Stimulated activated CD8-positive, alpha-beta memory T cell treated with anti-CD3 and anti-CD28 coated beads, Interleukin-15, amount 100 ng/mL, for 4 hours (primary cell): ENCODE measurements at places on chromosomes 2 and 18.

- no peak for DNase-seq
These were observed 26.5 kb upstream of the HNMT start for GRCh38 chr2:137937778-137938177.

GRCh38 chr18:41466436-41467160 lies 488.4 kb upstream of the PIK3C3 start:
- no peak for DNase-seq

DNA sequence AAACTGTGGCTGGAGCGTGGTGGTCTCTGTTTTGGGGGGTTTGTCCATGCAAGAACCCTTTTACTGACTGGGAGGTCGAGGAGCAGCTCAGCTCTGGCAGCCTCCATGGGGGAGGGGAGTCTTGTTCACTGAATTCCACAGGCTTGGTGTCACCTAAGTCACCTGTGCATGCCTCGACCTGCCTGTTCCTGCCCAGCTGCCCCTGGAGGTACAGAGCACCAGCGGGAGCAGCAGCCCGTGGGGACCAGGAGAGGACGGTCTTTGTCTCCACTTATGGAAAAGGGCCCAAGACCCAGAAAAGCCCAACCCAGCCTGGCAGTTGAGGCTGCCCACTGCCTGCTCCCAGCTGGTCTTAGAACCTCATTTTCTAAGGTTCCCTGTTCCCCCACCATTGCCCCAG lies 168.7 kb upstream of the AGAP1 start:
- DNase-seq, result no peak

GRCh38 chr2:39568116-39568515 lies 97.6 kb upstream of the TMEM178A start:
- DNase-seq, result no peak

DNA sequence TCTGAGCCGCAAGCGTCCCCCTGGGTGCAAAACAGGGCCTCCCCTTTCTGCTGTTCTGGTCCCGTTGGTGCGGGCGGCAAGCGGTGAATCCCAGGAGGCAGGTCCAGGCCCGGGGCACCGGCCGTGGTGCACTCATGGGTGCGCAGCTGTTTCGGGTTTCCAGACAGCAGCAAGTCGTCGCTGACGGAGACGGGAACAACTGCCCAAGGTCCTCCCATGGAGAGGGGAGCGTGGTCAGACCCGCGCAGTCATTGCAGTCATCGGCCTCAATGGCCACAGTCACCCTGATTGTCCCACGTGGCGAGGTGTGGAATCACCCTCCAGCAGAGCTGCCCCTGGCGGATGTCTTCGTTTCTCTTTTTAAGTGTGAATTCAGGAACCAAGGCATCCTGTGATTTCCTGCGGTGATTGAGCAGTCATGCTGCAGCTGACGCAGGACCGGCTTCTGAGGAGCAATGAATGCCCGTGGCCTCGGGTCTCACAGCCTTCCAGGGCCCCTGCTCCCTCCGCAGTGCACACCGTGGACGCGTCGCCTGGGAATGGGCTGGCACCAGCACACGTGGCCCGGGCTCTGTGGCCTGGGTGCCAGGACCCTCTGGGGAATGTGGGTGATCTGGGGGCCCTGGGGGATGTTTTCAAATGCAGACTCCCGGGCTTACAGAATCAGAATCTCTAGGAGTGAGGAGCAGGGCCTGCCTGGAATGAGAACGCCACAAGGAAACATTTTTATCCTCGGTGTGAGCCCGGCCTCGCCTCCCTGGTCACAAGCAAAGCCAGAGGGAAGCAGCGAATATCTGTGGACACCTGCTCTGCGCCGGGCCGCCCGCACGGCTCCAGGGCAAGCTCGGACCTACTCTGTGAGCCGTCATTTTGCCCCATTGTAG lies 244.2 kb upstream of the SALL3 start:
- no peak for DNase-seq

DNA sequence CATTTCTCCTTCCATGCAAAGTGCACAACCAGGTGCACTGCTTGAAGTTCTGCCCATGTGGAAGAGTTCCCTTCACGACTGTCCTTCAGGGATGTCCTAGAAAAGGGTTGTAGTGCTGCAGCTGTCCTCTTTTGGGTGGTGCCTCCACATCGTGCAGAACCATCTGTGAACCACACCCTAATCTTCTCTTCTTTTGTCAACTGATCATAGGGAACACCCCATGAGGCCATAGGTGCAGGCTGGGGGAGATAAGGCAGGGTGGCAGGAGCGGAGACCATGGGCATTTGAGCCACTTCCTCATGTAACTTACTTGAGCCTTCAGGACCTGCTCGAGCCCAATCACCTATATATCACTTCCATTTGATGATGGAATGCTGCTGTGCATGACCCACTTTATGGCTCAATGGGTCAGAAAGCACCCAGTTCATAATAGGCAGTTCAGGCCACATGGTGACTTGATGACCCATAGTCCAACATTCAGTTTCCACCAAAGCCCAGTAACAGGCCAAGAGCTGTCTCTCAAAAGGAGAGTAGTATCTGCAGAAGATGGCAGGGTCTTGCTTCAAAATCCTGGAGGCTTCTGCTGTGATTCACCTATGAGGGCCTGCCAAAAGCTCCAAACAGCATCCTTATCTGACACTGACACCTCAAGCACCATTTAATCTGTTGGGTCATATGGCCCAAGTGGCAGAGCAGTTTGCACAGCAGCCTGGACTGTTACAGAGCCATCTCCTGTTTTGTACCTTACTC lies 84.7 kb upstream of the CYRIA start:
- no peak for DNase-seq

DNA sequence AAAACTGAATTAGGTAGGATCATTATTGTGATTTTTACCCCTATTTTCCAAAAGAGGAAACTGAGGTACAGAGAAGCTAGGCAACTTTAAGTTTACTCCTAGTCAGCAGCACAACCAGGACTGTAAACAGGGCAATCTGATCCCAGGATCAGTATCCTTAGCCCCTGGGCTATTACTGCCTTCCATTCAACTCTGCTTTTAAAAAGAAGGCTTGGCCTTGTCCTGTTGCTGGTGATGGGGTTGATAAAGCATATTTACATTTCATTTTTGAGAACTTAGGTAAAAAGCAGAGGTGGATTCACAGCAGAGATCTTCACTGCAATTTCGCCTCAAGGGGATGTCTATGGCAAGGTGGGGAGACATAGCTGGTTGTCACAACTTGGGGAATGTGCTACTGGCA lies 148.5 kb downstream of the GALNT14 start:
- DNase-seq, result no peak

- no peak for DNase-seq
These were observed 47.1 kb downstream of the COLEC12 start for GRCh38 chr18:453400-453799.

DNA sequence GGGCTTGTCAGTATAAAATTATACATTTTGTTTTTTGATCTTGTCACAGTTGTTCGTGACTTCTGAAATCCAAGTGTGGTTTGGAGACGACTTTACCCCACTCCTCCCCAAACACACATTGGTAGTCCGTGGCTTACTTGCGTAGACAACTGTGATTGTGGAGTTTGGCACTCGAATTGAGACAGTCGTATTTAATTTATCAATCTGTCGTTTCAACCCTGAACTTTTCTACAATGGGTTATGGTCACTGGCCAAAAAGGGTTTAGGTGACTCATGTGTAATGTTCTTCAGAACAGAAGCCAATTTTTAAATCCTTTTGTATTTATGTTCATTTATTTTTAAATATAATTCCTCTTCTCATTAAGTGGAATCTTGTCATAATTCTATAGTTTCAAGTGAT lies 129.9 kb downstream of the SPTBN1 start:
- DNase-seq, result no peak

GRCh38 chr2:55430211-55430975 lies 10.7 kb upstream of the CCDC88A start:
- no peak for DNase-seq

- DNase-seq, result no peak
These were observed 5.6 kb upstream of the ASB1 start for GRCh38 chr2:238420878-238421694.

- DNase-seq, result no peak
These were observed 85.5 kb downstream of the HDAC4 start for GRCh38 chr2:239315308-239315707.

GRCh38 chr2:64623242-64623850 lies 30.4 kb downstream of the SERTAD2 start:
- no peak for DNase-seq

GRCh38 chr18:22193466-22193865 lies 24.1 kb downstream of the GATA6 start:
- DNase-seq, result no peak
